ENCODE measurements at places on chromosomes 7 and 10. TPM values are rescaled to one million over a fixed set of nuclear protein-coding genes. Genes with fewer than 3 reads are reported as not detected.

PNLIP gene
- 3.1 TPM for total RNA-seq

ACSM6 gene
- total RNA-seq: not detected

EVX1 gene
- not detected for total RNA-seq

TMEM273 gene
- total RNA-seq: 8.4 TPM

CNPY1 gene
- total RNA-seq: not detected

AOC1 gene
- total RNA-seq: 0.28 TPM

SEMA3E gene
- not detected for total RNA-seq

ERVW-1 gene
- not detected for total RNA-seq

RBP4 gene
- not detected for total RNA-seq

FAM237B gene
- total RNA-seq: not detected

SPDYE8 gene
- total RNA-seq: not detected

FAM25A gene
- total RNA-seq: not detected

MACROH2A2 gene
- total RNA-seq: 4.7 TPM

PRR15 gene
- total RNA-seq: 0.30 TPM

C10orf67 gene
- 0.13 TPM for total RNA-seq

ZNF22 gene
- total RNA-seq: 27.5 TPM

CDK14 gene
- total RNA-seq: 6.6 TPM

GRM3 gene
- total RNA-seq: not detected

CD36 gene
- total RNA-seq: 0.39 TPM

VSTM4 gene
- 0.19 TPM for total RNA-seq

SPDYE18 gene
- total RNA-seq: 1.3 TPM

HOGA1 gene
- total RNA-seq: not detected

SLC29A4 gene
- 0.32 TPM for total RNA-seq

SH2D4B gene
- total RNA-seq: 0.23 TPM

ANXA8L1 gene
- total RNA-seq: not detected

Measured in T-cell (primary cell).